Stimulated activated CD8-positive, alpha-beta memory T cell treated with anti-CD3 and anti-CD28 coated beads, Interleukin-15, amount 100 ng/mL, for 4 hours (primary cell): ENCODE measurements at places on chromosomes 6 and 20.

- no peak for DNase-seq
These were observed 1291.1 kb upstream of the MAP3K7 start for GRCh38 chr6:91877994-91878393.

- DNase-seq, result no peak
These were observed 983.5 kb upstream of the FLRT3 start for GRCh38 chr20:15320941-15321340.

- no peak for DNase-seq
These were observed 14.1 kb upstream of the THBD start for GRCh38 chr20:23063581-23063980.

DNA sequence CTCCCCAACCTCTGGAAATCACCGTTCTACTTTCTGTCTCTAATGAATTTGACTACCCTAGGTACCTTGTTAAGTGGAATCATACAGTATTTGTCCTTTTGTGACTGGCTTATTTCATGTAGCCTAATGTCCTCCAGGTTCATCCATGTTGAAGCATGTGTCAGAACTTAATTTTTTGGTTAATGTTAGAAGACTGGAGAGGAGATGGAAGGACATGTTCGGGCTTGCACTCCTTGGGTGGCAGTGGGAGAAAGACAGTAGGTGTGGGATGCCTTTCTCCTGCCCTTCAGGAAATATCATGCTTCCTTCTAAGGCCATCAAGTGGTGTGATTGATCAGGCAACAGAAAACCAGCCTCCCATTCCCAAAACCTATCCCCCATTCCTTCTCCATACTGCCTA, 61.1 kb upstream of the RNF144B start:
- no peak for DNase-seq

- no peak for DNase-seq
These were observed 89.8 kb upstream of the MAP3K7 start for GRCh38 chr6:90676516-90677300.

DNA sequence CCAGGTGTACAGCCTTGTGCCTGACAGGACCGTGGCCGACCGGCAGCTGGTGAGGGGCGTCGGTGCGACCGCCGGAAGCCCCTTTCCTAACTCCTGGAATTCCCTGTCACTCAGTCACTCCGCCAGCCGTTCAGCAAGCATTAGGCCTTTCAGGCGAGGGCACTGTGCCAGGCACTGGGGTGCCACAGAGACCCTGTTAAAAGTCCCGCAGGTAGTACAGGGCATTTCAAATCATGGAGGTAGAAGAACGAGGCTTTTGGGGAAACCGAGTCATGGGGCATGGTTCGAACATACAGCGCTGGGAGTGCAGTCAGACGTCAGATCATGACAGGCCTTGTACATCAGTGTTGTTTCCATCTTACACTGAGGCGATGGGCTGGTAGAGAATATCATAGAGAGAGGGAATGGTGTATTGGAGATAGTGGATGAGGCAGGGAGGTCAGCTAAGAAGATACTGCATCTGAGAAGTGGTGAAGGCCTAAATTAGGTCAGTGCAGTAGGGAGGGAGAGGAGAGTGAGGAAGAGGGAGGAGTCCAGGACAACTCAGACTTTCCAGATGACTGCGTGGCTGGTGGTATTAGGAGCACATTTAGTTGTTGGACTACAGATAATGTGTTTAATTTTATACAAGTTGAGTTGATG, 892 bp upstream of the DXO start:
- no peak for DNase-seq

GRCh38 chr6:13517116-13517515, 29.7 kb upstream of the GFOD1 start:
- no peak for DNase-seq

DNA sequence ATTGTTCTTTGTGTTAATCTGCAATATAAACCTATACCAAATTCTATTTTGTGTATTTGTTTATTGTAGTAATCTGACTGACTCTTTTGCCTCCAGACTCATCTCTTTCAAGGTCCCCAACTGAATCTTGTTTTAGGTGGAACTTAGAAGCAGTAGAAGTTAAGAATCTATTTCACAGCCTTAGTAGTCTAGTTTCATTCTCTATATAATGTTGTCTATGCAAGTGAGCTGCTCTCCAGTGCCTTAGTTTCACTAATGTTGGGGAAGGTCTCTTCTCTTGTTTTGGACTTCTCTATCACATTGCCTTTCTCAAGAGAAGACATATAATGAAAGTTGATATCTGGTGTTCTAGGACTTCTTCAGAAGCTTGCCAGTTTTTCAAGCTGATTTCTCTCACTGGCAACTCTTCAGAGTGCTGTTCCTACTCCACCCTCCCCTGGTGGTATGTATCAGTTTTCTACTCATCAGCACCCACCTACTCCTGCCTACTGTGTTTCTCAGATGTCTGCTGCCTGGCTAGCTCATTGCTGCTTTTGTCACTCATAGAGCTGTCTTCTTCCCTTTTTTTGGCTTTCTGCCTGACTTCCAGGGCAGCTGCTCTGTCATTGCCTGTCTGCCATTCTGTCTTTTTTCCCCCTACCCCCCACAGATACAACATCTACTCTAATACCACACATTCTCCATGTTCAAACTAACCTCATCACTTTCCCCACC, 82.1 kb downstream of the PTPRA start:
- no peak for DNase-seq
